HCT116 (cell line): ENCODE measurements at places on chromosomes 4 and X.

DNA sequence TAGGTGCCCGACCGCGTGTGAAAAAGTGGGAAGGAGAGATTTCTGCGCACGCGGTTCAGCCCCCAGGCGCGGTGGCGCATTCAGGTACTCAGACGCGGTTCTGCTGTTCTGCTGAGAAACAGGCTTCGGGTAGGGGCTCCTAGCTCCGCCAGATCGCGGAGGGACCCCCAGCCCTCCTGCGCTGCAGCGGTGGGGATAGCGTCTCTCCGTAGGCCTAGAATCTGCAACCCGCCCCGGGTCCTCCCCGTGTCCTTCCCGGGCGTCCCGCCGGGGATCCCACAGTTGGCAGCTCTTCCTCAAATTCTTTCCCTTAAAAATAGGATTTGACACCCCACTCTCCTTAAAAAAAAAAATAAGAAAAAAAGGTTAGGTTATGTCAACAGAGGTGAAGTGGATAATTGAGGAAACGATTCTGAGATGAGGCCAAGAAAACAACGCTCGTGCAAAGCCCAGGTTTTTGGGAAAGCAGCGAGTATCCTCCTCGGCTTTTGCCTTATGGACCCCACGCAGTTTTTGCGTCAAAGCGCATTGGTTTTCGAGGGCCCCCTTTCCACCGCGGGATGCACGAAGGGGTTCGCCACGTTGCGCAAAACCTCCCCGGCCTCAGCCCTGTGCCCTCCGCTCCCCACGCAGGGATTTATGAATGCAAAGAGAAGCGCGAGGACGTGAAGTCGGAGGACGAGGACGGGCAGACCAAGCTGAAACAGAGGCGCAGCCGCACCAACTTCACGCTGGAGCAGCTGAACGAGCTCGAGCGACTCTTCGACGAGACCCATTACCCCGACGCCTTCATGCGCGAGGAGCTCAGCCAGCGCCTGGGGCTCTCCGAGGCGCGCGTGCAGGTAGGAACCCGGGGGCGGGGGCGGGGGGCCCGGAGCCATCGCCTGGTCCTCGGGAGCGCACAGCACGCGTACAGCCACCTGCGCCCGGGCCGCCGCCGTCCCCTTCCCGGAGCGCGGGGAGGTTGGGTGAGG is 3.7 kb downstream of the SHOX start:
- DNase-seq: no peak

- no peak for DNase-seq
Observed at GRCh38 chrX:17758382-17758781, 21.1 kb downstream of the SCML1 start.

DNA sequence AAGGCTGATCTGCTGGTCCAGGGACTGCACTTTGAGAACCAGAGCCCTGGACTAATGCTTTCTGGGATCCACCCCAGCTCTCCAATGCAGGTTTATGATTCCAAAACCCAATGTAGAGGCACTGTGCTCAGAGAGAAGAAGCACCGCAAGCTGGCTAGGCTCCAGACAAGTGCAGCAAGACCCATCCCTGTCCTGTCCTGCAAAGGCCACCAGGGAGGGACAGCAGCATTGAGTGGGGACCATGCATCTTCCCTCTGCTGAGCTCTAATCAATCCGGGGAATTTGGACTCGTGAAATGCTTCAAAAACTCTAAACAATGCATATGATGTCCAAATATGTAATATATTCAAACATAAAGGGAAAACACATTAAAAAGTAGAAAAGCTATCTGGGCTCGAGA is 10.8 kb upstream of the NSG1 start:
- no peak for DNase-seq

- no peak for DNase-seq
Observed at GRCh38 chr4:46984781-46985180, 8.6 kb downstream of the GABRA4 start.

GRCh38 chr4:65521666-65522065 is 148.6 kb downstream of the EPHA5 start:
- no peak for DNase-seq

GRCh38 chrX:131288738-131289511 is at the start of gene IGSF1:
IGSF1 (minus strand) TSS chrX:131289306; CDS start chrX:131286674, 2,632 bp downstream.
- DNase-seq: no peak

GRCh38 chrX:100363896-100364295 is 46.2 kb downstream of the PCDH19 start:
- DNase-seq: no peak

DNA sequence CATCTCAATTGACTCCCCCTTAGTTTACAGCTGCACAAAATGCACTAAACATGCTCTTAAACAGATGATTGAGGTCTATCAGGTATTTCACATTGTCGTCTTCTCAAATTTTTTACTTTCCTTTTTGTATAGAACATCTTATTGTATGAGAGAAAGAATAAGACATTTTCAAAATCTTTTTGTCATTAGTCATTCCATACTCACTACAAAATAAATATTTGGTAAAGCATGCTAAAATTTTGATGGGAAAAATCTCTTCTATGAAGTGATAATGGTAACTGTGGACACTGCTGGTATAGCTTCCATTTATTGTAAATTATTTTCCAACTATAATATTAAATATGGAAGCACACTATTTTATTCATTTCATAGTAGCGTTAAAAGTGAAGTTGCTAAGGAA is 185.6 kb upstream of the FSTL5 start:
- no peak for DNase-seq

DNA sequence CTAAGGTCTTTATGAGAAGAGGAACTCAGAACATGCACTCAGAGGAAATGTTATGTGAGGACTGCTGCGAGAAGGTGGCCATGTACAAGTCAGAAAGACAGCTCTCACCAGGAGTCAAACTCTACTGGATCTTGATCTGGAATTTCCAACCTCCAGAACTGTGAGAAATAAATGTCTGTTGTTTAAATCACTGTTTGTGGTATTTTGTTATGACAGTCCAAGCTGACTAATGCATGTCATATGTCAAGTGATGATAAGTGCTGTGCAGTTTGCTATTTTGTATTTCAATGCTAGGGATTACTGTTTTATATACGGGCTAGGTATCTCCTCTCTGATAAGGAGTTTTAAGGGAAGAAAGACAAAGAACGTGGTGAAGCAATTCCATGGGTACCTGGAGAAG is 162.3 kb downstream of the CPEB2 start:
- no peak for DNase-seq

DNA sequence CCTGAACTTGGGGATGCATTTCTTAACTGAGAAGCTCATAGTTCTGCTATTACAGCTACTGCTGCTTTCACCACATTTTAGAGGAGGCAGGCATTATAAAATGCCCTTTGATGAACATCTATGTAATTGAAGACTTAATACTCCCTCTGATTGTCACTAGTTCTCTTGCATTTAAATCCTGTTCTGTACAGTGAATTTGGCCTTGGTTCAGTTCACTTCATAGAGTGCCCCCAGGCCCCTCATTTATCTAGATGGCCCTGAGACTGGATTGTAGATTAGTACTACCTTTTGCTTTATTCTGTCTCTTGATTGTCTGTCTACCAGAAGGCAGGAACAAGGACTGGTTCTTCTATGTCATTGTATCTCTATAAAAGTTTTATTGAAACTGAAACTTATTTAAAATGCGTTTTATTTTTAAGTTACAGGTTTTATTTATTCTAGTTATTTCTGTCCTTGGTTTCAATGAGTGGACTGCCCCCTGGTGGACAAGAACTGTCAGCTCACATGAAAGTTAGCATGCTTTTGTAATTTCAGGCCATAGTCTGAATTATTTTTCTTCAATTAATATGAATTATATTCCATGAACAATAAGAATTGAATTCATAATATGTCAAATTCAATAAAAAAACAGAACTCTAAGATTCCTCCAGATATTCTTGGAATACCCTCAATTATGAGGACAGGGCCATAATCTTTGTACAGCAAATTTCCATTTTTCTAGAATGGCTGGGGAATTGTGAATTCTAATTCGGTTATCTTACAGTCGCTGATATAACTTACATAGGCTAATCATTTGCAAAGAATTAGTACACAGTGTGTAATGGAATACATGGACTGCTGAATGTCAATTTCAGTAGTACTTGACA is 47.2 kb upstream of the TMEM33 start:
- peak; percentile 34 for DNase-seq

DNA sequence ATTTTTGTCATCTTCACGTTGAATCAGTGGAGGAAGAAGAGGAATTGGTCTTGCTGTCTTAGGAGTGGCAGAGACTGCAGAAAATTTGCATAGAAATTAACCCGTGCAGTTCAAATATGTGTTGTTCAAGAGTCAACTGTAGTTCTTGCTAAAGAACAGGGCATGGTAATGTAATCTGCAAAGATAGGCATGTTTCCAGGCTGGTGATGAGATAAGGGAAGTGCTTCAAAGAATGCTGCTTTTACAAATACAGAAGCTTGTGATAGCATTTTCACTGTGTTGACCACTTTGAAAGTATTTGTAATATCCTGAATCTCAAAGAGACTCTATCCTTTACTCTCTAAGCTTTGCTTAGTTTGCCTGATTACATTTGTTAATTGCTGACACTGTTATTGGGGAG is 60.1 kb downstream of the PRRG1 start:
- no peak for DNase-seq

DNA sequence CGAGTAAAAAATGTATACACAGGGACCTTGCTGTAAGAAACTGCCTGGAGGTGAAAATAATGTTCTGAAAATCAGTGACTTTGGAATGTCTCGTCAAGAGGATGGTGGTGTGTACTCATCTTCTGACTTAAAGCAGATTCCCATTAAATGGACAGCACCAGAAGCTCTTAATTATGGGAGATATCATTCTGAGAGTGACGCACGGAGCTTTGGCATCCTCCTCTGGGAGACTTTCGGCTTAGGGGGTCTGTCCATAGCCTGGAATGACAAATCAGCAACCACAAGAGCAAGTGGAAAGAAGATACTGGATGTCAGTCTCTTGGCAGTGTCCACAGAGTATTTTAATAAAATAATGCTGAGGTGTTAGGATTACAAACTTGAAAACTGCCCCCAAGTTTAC is 129.4 kb downstream of the THOC2 start:
- DNase-seq: no peak

DNA sequence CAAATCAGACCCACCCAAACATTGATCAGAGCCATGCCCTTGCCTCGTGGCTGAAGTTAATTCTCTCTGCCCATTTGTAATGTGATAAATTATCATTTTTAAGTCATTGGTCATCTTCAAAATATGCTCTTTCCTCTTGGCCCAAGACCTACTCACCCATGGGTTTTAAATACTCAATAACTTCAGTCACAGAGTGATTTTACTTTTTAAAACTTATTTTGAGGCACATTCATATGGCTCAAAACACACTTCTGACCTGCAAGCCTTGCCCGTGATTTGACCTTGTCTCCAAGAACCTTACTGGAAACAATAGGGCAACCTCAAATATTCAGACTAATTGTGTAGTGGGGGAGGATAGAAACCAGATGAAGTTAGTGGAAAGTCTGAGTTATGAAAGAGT is 176.2 kb upstream of the LNX1 start:
- no peak for DNase-seq

DNA sequence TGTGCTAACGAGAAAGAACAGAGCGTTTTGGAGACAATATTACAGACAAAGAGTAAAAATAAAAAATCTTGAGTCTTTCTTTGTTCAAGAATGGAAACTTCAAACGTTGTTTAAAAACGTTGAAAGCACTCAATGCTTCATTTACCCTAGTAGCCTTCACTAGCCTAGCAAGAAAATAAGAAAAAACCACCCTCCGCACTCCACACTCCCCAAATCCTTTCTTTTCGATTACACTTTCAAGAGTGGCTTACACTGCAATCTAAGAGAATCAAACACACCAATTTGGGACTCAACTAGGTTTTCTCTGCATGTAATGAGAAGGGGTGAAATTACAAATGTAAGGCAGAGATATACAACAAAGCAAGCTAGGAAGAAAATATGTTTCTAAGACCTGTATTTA is 4.7 kb downstream of the TMSB4X start:
- no peak for DNase-seq

GRCh38 chrX:20116577-20117240 is at the start of gene MAP7D2:
MAP7D2 (minus strand) TSS chrX:20116907; CDS start chrX:20116879, 28 bp downstream.
- DNase-seq: no peak

GRCh38 chrX:127085939-127086338 is 266.4 kb downstream of the PRR32 start:
- no peak for DNase-seq

GRCh38 chr4:15037923-15038541 is 35.8 kb downstream of the CPEB2 start:
- no peak for DNase-seq

DNA sequence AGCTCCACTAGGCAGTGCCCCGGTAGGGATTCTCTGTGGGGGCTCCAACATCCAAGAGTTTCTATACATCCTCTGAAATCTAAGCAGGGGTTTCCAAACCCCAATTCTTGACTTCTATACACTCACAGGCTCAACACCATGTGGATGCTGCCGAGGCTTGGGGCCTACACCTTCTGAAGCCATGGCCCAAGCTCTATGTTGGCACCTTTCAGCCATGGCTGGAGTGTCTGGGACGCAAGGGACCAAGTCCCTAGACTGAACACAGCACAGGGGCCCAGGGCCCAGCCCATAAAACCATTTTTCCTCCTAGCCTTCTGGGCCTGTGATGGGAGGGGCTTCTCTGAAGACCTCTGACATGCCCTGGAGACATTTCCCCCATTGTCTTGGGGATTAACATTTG is 511.8 kb downstream of the TRAM1L1 start:
- DNase-seq: no peak

DNA sequence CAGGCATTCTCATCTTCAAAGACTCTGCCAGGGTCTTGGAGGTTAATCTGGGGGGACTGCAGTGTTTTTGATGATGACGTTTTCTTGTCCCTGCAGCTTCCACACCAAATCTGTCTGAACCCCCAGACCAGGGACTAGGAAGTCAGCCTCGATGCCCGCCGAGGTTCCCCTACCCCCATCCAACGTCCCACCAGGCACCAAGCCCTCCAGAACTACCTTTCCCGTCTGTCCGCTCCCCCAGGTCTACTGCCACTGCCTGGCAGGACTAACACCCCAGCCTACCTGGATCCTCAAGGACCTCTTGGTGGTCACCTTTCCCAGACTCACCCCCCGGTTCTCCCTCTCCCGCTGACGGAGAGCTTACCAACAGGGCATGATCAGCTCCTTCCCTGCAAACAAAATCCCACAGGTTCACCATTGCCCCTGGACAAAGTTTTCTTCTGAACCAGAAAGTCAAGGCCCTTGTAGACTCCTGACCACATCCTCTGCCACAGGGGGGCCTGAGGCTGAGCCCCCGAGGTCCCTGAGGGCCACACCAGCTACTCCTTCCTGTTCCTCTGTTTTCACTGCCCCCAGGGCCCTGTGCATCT is 40.9 kb downstream of the HMX1 start:
- DNase-seq: no peak

- no peak for DNase-seq
Observed at GRCh38 chr4:1375761-1376322, 28.8 kb downstream of the UVSSA start.

GRCh38 chrX:18026166-18026565 is 165.1 kb upstream of the RAI2 start:
- DNase-seq: no peak

GRCh38 chrX:83416273-83416672 is 91.8 kb upstream of the POU3F4 start:
- DNase-seq: no peak

- DNase-seq: peak; percentile 31
Observed at GRCh38 chrX:107537815-107538214, 88.4 kb downstream of the FRMPD3 start.
